ENCODE measurements at places on chromosomes 1 and 21.

GRCh38 chr1:48792961-48793360 is 16.3 kb upstream of the BEND5 start:
- DNase-seq = no peak

- no peak for DNase-seq
These were observed 77.3 kb upstream of the BCAR3 start for GRCh38 chr1:93758842-93759515.

GRCh38 chr1:94418664-94419655 is 771 bp downstream of the ABCD3 start:
- DNase-seq = peak; percentile 33

DNA sequence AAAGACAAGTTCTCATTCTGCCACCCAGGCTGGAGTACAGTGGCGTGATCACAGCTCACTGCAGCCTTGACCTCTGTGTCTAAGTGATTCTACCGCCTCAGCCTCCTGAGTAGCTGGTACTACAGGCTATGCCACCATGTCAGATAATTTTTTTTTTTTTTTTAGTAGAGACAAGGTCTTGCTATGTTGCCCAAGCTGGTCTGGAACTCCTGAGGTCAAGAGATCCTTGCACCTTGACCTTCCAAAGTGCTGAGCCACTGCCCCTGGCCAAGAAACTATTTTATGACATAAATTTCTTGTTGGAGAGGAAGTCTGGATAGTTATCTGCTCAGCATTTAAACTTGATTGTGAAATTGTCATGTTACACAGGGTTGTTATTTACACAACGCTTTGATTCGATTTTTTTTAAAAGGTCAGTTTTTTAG is 2.1 kb downstream of the SCCPDH start:
- no peak for DNase-seq

GRCh38 chr1:174114788-174115448 is 44.4 kb upstream of the RABGAP1L start:
- DNase-seq = no peak

GRCh38 chr1:48760857-48761256 is 15.8 kb downstream of the BEND5 start:
- DNase-seq = no peak

- no peak for DNase-seq
These were observed 1.4 kb upstream of the PGBD2 start for GRCh38 chr1:248904437-248905216.

DNA sequence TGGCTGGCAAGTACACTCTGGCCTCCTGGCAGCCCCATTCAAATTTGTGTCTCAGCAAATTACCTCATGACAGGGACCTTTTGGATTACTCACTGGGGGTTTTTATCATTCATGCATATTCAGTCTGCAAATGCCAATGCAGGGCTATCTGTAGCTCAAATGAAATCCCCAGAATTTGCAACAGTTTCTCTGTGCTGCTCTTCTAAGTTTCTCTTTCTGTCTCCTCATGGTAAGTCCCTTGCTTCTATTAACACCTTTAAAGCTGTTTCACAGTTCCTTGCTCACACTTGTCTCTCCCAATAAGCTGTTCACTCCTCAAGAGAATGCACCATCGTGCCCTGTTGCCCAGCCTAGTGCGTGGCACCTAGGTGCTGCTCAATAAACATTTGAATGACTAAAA is 3.3 kb upstream of the FAM78B start:
- no peak for DNase-seq

GRCh38 chr1:67614511-67614934 is 70.5 kb upstream of the GADD45A start:
- no peak for DNase-seq

- DNase-seq = no peak
These were observed 34.8 kb upstream of the IKBKE start for GRCh38 chr1:206435445-206435844.
